Mammary epithelial cell (primary cell): ENCODE measurements at places on chromosomes 1 and 21.

GRCh38 chr1:246786606-246787238 is 62.5 kb downstream of the SCCPDH start:
- no peak for DNase-seq

DNA sequence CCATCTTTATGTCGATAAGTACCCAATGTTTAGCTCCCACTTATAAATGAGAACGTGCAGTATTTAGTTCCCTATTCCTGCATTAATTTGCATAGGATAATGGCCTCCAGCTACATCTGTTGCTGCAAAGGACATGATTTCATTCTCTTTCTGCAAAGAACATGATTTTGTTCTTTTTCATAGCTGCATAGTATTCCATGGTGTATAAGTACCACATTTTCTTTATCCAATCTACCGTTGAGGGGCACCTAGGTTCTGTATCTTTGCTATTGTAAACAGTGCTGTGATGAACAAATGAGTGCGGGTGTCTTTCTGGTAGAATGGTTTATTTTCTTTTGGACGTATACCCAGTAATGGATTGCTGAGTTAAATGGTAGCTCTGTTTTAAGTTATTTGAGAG is 63.0 kb downstream of the HLX start:
- DNase-seq = no peak

GRCh38 chr1:70517444-70517843 is 106.4 kb downstream of the CTH start:
- no peak for DNase-seq

- DNase-seq = no peak
These were observed 42.4 kb upstream of the RAB4A start for GRCh38 chr1:229228522-229228921.

DNA sequence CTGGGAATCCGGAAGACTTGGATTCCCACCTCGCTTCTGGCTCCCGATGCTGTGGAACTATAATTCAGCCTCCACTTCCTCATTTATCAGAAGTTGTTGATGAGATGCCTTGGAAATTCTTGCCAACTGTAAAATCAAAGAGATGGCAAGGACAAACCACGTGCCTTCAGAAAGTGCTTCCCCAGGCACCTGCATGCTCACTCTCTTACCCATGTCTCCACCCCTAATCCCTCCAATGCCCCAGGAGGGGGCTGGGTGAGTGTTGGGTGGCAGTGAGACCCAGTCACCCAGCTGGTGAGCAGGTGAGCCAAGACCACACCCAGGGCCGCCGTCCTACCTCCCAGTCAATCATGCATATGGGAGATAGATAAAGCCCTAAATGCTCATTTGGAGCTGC is 160.8 kb downstream of the PSMG1 start:
- DNase-seq = no peak

- peak; percentile 84 for DNase-seq
These were observed 857.4 kb downstream of the USP25 start for GRCh38 chr21:16587141-16587581.

GRCh38 chr1:1858382-1859086 is 32.4 kb downstream of the GNB1 start:
- peak; percentile 39 for DNase-seq

DNA sequence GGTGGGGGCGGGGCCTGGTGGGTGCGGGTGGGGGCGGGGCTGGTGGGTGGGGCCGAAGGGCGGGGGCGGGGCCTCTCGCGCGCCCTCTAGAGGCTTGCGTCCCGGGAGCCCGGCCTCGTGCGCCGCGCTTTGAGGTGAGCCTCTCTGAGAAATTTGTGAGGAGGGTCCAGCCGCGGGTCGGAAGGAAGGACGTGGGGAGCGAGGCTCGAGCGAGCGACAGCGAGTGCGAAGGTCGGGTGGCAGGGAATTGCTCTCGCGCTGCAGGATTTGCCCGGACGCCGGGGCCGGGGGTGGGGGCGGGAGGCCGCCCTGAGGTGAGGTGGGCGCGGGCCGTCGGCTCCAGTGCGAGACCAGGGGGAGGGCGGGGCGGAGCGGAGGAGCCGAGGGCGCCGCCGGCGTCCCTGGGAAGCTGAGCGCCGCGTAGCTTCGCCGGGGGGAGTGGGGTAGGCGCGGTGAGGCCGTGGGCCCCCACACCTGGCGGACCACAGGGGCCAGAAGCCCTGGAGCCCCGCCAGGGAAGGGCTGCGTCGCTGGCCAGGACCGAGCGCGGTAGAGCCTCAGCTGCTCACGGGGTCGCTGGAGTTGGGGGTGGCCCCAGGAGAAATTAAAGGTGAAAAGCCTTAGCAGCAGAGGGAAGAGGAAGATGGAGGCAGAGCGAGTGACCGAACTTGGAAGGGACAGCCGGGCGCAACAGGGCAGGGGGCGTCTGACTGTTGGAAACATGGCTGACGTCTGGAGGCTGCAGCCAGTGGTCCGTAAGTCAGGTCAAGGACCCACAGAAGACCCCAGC is 754 bp upstream of the LSS start:
- DNase-seq = no peak

DNA sequence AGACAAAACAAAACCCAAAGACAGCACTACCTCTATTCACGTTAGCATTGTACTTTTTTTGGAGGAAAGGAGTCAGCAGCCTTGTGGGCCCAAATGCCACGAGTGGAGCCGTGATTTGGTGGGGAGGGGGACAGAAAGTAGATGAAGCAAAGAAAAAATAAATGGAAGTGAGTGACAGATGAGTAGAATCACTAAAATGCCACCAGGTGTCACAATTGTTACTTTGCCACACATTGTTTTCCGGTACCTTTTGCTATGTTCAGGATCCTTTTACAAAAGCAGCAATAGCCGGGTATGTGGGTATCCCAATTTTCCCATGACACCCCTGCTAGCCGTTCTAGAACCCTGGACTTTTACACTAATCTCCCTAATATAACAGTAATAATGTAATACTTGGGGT is 85.0 kb upstream of the AK4 start:
- DNase-seq = no peak

DNA sequence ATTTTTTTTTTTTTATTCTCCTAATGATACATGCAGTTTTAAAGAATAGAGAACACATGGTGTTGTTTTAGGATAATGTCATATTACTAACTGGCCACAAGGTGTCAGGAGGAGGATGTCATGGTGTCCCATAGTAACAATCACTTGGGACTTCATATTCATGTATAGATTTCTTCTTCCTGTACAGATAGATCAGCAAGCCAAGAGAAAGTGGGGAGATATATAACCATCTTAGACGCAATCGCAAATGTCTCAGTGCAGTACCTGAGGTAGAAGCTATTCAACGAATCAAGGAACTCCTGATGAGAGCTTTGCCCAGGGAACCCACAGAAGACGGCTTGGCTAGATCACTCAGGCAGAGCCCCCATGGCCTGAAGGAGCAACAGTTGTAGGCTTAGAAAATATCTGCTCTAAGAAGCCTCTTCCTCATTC is 12.3 kb downstream of the OR2T11 start:
- DNase-seq = peak; percentile 11

GRCh38 chr21:44375281-44375651 is 21.8 kb downstream of the TRPM2 start:
- DNase-seq = no peak

- DNase-seq = peak; percentile 26
These were observed 5.2 kb upstream of the SPRR2E start for GRCh38 chr1:153099461-153100045.

DNA sequence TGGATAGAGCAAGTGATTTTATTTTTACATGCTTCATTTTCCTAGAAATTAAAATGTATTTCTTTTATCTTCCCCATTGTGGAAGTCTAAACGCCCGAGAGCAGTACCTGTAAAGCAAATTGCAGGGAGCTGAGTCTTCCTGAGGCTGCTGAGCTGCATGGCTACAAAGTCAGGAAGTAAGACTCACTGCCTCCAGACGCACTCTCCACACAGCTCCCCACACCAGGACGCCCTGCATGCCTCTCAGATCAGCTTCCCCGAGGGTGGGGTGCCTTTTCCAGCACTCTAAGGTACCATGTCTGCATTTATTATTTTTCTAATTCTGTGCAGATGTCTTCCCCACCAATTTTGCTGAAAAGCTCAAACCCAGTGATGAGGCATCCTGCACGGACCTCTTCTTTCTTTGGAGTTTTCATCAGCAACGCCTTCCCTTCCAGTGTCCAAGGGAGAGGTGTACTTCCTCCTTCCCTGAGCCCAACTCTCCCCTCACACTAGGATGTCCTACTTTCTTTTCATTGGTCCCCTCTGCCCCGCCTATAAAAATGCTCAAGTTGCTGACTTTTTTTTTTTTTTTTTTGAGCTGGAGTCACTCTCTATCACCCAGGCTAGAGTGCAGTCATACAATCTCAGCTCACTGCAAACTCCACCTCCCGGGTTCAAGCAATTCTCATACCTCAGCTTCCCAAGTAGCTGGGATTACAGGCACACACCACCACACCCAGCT is 114.7 kb downstream of the PCNX2 start:
- DNase-seq = no peak

GRCh38 chr1:28506907-28507246 is 1.0 kb downstream of the RCC1 start:
- no peak for DNase-seq

DNA sequence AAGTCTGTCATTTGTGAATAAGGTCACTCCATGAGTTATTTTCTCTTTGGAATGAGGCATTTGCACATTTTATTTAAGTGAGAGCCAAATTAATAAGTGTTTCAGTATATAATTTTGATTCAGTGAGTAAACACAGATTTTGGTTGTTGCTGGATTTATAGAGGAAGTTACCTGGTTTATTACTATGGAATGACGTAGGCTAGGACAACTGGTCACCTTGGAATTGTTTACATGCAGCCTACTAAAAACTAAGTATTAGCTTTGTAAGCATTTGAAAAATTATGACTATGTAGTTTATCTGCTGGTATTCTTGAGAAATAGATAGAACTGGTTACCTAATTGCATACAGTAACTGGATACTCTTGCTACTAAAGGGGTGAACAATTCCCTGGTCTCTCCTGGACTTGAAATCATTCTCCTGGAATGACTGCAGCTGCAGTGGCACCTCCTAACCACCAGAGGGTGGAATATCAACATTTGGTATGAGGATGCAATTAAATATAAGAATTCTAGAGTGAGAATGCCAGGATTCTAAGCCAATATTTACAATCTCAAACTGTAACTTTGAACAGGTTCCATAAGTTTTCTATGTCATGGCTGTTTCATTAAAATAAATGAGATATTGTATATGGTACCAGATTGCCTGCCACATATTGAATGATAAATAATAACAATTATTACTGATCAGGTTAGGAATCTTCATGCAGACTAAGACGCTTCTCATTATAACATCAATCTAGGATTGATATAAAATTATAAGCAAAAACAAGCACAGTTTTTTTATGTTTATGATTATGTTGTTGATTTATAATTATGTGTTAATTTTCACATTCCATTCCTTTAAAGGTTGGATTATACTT is 3.5 kb upstream of the KRTAP27-1 start:
- peak; percentile 45 for DNase-seq

- DNase-seq = no peak
These were observed 547.4 kb downstream of the PTPRU start for GRCh38 chr1:29783508-29784275.

DNA sequence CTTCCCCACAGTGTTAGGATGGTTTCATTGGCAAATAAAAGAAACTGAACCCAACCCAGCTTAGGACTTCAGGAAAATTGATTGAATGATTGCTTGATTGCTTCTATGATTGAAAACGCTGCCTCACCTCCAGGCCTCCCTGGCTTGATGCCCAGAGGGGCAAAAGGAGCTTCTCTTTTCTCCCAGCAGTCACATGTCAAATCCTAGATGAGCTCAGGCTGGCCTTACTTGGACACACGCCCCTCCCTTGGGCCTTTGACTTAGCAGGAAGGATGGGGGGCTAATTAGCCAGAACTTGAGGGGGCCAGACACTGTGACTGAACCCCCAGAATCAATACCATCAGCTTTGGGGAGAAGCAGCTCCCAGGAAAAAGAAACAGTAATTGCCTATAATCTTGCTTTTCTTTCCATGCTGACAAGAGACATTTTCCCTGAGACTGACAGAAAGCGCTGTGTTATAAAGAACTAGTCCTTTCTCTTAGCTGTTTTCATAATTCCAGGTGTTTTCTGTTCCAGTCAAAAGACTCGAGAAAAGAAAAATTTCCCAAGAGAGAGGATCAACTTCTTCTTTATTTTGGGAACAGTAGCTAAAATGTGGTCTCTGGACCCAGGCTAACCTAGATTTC is 50.8 kb upstream of the ATP5PO start:
- no peak for DNase-seq

DNA sequence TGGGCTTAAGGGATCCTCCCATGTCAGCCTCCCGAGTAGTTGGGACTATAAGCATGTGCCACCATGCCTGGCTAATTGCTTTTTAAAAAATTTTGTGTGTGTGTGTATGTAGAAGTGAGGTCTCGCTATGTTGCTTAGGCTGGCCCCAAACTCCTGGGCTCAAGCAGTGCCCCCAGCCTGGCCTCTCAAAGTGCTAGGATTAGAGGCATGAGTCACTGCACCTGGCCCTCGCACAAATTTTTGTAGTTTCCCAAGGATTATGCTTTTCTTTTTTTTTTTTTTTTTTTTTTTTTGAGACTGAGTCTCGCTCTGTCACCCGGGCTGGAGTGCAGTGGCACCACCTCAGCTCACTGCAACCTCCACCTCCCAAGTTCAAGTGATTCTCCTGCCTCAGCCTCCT is 144.4 kb upstream of the HNRNPU start:
- no peak for DNase-seq

- peak; percentile 10 for DNase-seq
These were observed 1.8 kb downstream of the VASH2 start for GRCh38 chr1:212951947-212952640.
